Breast epithelium (tissue), 4 donors: ENCODE measurements at places on chromosomes 5 and 9. TPM values are rescaled to one million over a fixed set of nuclear protein-coding genes. Genes with fewer than 3 reads are reported as not detected.

Gene OLFM1
- 25.2 TPM for total RNA-seq

Gene F12
- 0.64 TPM for total RNA-seq

Gene ADRA1B
- total RNA-seq, result 0.88 TPM

Gene KLF9
- 129 TPM for total RNA-seq

Gene FEM1C
- 23.7 TPM for total RNA-seq

Gene DNAJC21
- 36.9 TPM for total RNA-seq

Gene RNF183
- total RNA-seq, result 0.98 TPM

Gene EIF4E1B
- 1.6 TPM for total RNA-seq

Gene WNT8A
- total RNA-seq, result not detected

Gene PGM5
- 30.8 TPM for total RNA-seq
